T-cell (primary cell): ENCODE measurements at places on chromosomes 1 and 21.

- DNase-seq, result no peak
These were observed 122.2 kb upstream of the BARHL2 start for GRCh38 chr1:90839323-90839722.

- no peak for DNase-seq
These were observed 11.3 kb upstream of the SAMSN1 start for GRCh38 chr21:14557413-14557812.

GRCh38 chr1:154176337-154176736 is 15.6 kb downstream of the TPM3 start:
- DNase-seq, result no peak

DNA sequence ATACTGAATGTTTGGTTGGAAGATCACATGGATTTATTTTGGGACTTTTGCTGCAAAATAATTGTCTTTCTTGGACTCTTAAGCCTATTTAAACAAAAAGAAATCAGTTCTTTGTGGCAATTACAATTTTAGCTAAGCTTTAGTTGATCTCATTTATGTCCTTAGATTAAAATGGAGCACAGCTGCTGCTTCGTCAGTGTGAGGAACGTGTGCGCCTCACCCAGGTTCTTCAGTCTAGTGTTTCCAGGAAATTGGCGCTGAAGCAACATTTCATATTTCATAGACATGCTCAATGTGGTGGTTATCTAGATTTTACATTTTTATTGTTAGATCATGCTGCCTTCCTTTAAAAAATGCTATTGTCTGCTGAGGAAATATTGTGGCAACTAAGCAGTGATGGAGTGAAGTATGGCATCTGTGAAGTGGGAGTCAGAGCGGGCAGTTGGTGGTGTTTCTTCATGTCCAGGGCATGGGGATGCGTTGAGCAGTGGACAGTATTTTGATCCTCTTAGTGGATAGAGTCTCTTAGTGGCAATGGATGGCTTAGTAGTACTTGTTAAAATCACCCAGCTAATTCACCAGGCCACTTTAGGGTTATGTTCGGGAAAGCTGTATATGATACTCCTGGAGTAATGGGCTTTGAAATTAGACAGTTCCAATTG is 5.6 kb downstream of the DDI2 start:
- DNase-seq, result no peak

- DNase-seq, result no peak
These were observed 113.7 kb downstream of the ZSCAN20 start for GRCh38 chr1:33586106-33586505.

DNA sequence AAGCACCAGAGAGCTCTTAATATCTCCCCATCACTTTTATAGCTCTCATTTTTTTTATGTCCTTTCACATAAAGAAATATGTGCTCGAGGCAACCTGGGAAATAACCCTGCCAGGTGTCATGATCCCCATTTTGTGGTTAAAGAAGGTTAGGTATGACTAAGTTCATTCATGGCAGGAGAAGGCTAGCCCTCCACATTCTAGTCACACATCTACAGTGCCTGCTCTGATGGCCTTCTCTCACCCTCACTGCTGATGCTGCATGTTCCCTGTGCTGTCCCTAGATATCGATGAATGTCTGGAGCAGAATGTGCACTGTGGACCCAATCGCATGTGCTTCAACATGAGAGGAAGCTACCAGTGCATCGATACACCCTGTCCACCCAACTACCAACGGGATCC is 187.5 kb downstream of the TPR start:
- DNase-seq, result no peak

GRCh38 chr21:16509476-16509875 is 779.7 kb downstream of the USP25 start:
- DNase-seq, result no peak

DNA sequence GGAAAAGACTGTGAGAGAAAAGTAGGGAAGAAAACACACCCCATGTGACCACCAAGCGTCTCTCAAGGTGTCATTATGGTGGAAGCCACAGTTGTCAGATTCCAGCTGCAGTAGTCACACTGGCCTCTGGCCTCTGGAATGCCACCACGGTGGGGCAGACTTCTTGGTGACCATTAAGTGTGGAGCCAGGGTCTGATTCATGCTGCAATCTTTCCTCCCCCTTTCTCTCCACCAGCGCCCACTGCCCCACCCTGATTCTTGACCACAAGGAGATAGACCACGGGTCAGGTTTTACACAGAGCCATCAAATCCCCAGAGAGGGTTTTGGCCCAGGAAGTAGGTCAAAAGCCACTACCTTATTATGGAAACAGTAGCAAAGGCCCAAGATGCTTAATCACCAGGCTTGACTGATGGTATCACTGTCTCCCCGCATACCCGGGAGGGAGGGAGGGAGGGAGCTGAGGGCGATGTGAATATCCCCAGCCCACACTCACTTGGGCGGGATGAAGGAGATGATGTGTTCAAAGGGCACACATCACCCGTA is 52.7 kb upstream of the GRHL3 start:
- no peak for DNase-seq
